Breast epithelium (tissue), 4 donors: ENCODE measurements at places on chromosomes 12 and 14. TPM values are rescaled to one million over a fixed set of nuclear protein-coding genes. Genes with fewer than 3 reads are reported as not detected.

Gene FAIM2
- total RNA-seq = 1.3 TPM

DNA sequence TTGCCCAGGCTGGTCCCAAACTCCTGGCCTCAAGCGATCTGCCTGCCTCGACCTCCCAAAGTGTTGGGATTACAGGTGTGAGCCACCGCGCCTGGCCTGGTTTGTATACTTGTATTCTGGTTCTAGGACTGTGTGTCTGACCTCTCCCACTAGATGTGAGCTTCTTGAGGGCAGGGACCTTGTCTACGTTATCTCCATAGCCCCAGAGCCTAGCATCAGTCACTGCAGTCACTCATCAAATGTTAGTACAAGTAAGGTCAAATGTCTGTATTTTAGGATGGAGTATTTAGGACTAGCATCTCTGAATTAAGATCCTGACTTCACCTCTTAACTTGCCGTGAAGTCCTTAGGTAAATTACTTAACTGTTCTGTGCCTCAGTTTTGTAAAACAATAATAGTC is 2.9 kb downstream of the RILPL2 start:
- no peak overlapping the region for H3K27ac ChIP-seq
- H3K4me1 ChIP-seq = peaks cover 6% of the 10 kb centered on the region
- no peak for DNase-seq
- H3K4me3 ChIP-seq = peak overlapping the region; percentile 48
- no peaks in the 10 kb centered on the region for H3K27me3 ChIP-seq

DNA sequence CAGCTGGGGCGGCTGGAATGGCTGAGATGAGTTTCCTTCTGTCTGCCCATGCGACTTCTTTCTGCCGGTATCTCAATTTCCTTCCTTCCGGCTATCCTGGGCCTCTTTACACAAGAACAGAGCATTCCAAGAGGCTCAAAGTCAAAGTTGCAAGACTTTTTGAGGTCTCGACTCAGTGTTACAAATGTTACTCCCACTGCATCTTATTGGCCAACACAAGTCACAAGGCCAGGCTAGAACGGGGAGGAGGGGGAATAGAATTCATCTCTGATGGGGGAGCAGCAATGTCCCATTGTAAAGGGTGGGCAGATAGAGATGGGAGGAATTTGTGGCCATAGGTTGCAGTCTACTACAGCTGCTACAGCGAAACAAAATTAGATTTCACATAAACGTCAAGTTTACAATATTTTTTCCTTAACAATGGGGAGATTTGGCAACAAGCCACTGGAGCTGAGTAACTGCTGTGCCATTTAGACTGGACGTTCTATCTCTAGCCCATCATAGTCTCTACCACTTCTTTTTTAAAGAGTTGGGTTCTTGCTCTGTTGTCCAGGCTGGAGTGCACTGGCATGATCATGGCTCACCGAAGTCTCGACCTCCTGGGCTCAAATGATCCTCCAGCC is 9.5 kb upstream of the NYNRIN start:
- no peak for DNase-seq
- H3K27me3 ChIP-seq = no peaks in the 10 kb centered on the region
- no peaks in the 10 kb centered on the region for H3K36me3 ChIP-seq
- H3K4me1 ChIP-seq = no peaks in the 10 kb centered on the region

Gene GALNT16
- 20.6 TPM for total RNA-seq
